PC-9 (cell line): ENCODE measurements at places on chromosomes 7 and 10. TPM values are rescaled to one million over a fixed set of nuclear protein-coding genes. Genes with fewer than 3 reads are reported as not detected.

Gene NME8
- total RNA-seq, result not detected in 2 replicates

DNA sequence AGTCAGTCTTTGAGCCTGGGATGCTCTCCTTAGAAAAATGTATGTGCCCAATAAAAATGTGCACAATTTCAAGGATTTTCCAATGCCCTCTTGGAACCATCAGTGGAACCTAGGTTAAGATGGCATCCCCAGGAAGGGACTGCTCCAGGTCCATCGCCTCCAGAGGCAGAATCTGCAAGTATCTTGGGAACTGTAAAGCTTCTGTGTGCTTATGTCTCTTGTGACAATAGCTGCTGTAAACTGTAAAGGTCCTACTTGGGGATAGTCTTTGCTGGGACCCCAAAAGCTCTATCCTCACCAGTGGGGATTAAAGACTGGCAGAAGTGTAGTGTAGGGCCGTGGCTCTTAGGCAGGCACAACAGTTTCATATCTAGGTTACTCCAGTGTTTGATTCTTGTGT is 11.9 kb downstream of the DUSP5 start:
- DNase-seq, result no peak

DNA sequence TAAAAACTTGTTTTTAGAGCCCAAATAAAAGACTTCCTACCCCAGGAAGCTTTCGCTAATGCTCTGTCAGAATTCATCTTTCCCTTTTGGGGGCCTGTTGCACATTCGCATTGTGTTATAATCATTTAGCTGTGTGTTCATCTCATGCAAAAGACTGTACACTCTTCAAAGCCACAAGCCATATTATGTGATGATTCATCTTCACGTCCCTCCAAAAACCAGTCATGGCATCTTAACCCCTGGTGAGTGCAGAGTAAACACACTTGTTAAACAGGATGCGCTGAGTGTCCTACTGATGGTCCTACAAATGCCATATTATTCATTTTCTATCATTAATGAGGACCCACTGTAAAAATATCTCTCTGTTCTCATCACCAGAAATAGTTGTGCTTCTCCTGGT is 235.4 kb downstream of the KIAA1217 start:
- peak; percentile 62 for DNase-seq

Gene ABCB1
- not detected in 2 replicates for total RNA-seq

Gene SFXN3
- 30.6 and 35.2 TPM in 2 replicates for total RNA-seq

GRCh38 chr7:74199551-74200355 is 10.1 kb upstream of the LAT2 start:
- DNase-seq, result peak; percentile 61

DNA sequence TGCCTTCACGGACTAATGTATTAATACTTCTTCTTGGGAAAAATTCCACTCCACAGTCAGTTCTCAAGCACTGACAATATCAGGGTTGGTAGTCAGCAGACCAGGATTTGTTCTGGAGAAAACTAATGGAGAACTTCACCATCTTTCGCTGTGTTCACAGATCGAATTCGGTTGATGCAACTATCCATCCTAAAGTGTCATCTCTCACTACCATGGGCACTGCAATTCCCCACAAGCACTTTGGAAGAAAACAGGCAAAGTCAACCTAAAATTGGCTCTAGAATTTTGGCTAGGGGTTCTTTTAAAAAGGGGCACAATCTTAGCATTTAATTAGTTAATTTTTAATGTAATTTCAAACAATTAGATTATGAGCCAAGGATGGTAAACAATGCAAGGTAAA is 164.4 kb downstream of the HGF start:
- no peak for DNase-seq

GRCh38 chr7:87159538-87159937 is 7.3 kb downstream of the DMTF1 start:
- DNase-seq, result no peak

- DNase-seq, result no peak
Observed at GRCh38 chr7:157499121-157499834, 162.5 kb downstream of the DNAJB6 start.

DNA sequence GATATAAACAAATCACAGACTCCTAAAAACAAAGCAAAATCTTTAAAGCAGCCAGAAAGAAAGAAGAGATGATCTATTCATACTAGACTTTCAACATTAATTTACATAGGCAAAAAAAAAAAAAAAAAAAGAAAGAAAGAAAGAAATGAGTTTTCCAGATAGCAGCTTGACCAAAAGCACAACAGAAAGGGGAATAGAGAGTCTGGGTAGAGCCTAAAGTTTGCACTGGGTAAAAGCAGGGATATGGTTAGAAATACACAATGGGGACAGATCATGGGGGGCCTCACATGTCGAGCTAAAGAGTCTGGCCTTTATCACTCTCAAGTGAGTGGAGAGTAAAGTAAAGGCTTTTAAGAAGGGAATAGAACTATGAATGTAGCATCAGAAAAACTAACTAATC is 169.8 kb downstream of the SGMS1 start:
- no peak for DNase-seq

DNA sequence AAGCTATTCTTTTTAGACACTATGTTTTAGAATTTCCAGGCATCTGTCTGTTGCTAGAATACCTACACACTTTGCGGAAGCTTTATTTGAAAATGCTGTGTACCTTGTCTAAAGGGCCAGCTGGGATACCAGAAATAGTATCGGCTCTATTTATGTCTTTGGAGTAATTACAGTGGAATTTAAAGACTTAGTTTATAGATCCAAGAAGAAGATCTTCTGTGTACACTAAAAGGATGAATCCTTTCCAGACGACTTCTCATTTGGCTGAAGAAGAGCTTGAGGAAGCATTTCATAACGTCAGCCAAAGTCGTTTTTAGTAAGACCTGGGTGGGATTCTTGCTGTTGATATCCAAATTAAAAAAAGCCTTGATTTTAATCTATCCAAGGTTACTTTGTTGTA is 365.9 kb downstream of the INHBA start:
- DNase-seq, result no peak

DNA sequence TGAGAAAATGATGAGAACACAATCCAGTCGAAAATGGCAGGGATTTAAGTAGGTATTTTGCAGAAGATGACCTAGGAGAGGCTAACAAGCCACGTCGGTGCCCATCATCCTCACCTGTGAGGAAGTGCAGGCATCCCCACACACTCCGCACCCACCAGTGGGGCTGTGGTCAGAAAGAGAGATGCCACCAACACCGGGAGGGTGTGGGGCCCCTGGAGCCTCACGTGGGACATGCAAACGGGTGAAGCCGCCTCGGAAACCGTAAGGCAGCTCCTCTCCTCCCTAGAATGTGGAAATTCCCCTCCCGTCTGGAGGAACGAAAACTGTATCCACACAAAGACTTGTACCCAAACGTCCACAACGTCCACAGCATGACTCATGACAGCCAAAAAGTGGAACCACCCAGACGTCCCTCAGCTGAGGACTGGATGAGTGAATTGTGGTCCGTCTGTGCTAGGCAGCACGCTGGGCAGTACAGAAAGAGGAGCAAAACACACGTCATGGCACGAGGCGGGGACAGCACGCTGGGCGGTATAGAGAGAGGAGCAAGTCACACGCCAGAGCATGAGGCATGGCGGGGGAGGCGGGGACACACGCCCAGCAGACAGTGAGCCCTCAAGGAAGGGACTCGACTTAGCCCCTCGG is 246.0 kb downstream of the ELFN1 start:
- no peak for DNase-seq

- DNase-seq, result no peak
Observed at GRCh38 chr7:115782696-115783490, 247.7 kb downstream of the TFEC start.

DNA sequence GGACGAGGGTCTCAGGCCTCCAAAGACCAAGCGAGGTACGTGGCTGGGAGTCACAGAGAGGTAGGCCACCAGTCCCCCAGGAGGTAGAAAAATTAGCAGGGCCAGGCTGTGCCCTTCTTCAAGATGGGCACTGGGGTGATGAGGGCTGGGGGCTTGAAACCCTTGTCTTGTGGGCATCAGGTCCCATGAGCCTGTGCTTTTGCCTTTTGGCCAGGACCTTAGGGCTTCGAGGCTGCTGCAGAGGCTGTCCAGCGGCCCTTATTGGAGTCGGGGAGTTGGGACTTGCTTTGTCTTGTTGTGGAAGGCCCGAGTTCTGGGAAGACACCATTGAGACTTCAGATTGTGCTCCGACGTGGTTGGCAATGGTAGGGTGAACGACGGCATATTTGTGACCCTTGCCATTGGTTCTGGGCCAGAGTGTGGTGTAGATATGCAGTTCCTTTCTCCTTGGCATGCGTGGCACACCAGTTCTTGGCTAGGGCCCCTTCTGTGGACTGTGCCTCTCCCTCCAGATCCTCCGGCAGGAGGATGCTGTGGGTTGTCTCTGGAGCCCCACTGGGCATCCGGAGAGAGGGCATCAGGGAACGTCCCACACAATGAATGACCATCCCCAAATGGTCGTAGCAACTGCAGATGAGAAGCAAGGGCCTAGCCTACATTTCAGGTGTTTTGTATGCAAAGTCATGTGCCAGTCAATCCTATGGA is 931 bp downstream of the SH2D4B start:
- DNase-seq, result no peak

Gene OR13A1
- 0.15 TPM in 1 of 2 replicates, not detected in the other for total RNA-seq

Gene TBXAS1
- total RNA-seq, result 0.58 and 2.2 TPM in 2 replicates

Gene GDF2
- total RNA-seq, result not detected in 2 replicates

Gene HKDC1
- 173 and 178 TPM in 2 replicates for total RNA-seq
